ENCODE measurements at places on chromosomes 16 and 17. TPM values are rescaled to one million over a fixed set of nuclear protein-coding genes. Genes with fewer than 3 reads are reported as not detected.

- DNase-seq: no peak
Observed at GRCh38 chr17:62749926-62750325, 58.2 kb downstream of the MARCHF10 start.

GRCh38 chr16:3986235-3986544 lies 105.7 kb upstream of the CREBBP start:
- no peak for DNase-seq

GRCh38 chr16:51113236-51114125 lies 37.6 kb downstream of the SALL1 start:
- no peak for DNase-seq

DNA sequence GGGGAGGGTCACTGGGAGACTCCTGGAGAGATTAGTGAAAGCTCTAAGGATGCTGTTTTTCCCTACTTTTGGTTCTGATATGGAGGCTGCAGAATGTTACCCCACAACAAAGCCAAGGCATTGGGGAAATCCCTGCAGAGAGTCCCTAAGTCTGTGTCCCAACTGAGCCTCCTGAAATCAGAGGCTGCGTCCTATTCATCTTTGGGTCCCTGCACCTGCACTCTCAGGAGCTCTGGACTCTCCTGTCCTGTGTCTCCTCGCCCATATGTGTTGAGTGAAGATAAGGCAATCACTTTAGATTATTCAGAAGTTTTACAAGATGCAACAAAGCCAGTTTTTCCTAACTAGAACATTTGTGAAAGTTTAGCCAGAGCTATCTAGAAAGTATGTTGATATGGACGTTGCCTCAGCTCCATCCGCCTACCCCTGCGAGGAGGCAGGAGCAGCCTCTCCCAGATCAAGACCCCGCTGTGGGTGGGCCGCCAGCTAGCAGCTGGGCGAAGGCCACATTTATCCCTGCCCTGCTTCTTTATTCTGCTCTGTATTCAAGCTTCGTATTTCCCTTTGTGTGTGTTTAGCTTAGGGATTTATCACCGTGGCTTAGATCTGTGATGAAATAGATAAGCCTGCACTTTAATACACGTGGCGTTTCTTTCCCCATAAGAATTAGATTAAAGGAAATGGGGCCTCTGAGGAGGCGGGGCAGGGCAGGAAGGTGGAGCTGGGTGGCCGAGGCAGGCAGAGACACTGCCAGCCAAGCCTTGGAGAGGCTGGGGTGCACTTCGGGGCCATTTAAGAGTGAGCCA lies 37.4 kb downstream of the SHISA6 start:
- no peak for DNase-seq

- DNase-seq: no peak
Observed at GRCh38 chr17:47894498-47895346, 1.3 kb upstream of the SP2 start.

DNA sequence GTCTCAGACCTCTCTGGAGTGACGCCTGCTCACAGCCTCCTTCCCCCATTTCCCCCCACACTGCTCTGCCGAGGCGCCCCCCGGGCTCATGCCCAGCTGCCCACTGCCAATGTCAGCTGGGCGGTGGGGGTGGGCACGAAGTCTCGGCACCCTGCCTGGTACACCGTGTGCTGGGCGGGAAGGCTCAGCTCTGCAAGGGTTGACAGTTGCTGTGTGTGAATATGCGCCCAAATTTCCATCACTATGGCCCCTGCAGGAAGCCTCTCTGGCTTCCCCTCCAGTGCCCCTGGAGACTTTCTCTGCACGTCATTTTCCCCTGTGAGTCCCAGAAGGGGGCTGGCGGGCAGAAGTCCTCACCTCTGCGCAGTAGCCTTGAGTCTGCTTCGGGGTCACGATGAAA lies 11.6 kb upstream of the CAMKK1 start:
- no peak for DNase-seq

- no peak for DNase-seq
Observed at GRCh38 chr17:77722366-77722765, 236.1 kb upstream of the TNRC6C start.

DNA sequence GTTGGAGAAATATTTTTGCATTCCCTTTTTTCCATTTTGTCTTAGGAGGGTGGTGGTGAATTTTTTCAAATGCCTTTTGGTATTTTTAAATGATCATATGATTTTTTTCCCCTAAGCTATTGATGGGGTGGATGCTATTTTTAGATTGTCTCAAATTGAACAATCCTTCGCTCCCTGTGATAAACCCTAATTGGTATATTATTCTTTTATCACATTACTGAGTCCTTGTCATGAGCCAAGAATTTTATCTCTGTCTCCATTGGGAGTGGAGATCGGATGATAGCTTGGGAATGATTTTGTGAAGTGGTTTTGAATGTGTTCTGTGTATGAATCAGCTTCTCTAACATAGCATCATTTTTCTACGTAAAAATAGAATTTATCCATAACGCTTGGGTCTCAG lies 15.4 kb downstream of the NECAB2 start:
- DNase-seq: no peak

DNA sequence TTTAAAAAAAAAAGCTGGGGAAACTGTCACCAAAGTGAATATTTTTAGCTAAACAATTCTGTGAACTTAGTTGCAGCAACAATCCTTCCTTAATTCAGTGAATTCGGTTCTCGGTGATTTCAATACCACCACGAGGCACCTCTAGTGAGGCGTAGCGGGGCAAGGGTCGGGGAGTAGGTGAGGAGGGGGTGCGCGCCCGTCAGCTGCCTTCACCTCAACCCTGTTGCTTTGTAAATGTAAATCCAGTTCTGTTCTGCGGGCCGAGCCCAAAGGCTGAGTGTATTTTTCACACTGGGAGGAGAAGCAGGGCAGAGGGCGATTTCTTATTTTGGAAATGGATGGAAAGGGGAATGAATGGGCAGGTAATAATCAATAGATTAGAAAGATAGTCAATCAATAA lies 17.4 kb downstream of the SALL1 start:
- DNase-seq: no peak

GRCh38 chr16:23865853-23866252 lies 30.1 kb downstream of the PRKCB start:
- no peak for DNase-seq

- DNase-seq: no peak
Observed at GRCh38 chr17:50889528-50890118, 23.5 kb upstream of the TOB1 start.

DNA sequence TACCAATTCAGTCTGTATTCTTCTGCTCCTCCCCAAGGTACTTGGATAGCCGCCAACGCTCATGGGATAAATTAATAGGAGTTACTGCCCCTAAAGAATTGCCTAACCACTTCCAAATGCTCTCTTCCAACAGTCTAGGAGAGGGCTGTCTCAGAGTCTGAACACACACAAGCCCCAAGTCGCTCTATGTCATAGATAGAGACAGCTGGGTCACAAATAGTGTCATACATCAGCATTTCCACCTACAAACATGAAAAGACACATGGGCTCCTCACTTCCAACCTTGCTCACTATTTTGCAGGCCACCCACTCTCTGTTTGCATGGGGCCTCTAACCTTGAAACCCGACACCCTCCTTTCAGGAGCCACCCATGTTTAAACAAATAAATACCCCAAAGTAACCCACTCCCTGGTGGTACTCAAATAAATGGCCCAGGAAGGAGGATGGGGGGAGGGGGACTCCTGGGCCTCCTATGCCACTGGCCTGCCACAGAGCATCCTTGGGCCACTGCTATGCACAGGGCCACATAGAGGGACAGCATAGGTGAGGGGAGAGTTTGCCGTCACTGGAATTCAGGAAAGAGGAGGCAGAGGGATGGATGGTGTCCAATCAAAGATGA lies 265.9 kb downstream of the SOX9 start:
- DNase-seq: peak; percentile 79

GRCh38 chr17:66667090-66667489 lies 167.8 kb upstream of the CACNG5 start:
- no peak for DNase-seq

DNA sequence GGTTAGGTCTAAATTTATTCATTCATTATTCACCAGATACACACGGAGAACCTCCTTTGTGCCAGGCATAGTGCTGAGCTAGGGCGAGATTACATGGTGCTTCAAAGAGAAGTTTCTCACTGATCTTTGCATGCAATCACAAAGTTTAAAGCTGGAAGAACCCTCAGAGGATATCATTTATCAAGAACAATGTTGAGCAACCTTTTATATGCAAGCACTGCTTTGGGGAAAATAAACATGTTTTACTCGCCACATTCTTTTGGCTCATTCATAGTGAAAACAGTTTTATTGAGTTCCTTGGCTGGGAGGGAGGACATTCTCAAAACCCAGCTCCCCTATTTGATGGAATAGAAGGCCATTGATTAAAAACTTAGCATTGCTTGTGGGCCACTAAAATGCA lies 49.8 kb upstream of the XYLT1 start:
- DNase-seq: no peak

DNA sequence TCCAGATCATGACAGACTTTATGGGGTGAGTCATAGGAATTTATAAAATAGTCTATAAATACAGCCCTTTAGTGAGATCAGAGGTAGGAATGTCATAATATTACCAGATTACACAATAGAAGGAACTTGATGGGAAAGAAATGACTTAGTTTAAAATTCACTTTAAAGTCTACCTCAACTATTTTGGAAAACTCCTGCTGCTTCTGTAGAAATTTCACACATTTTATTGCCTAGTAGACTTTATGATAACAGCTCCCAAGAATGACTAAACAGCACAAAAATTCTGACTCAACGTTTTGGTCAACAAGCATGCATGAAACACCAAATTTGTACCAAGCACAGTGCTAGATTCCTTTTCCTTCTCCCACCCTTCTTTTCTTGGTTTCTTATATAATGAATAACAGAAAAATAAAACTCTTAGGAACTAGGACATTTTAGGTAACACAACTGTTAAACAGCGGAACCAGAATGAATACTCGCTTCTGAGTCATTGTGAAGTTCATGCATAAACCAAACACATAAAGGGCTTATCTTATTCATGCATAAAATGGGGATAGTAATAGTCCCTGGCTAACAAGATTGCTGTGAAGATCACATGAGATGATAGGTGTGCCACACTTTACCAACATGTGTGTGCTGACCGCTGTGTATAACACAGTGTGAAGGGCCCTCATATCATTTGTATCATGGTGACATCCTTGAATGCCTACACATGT lies 243.9 kb downstream of the CDH8 start:
- peak; percentile 33 for DNase-seq

GRCh38 chr17:21676281-21677111 lies 15.8 kb upstream of the KCNJ18 start:
- DNase-seq: no peak

GRCh38 chr16:12092544-12092921 lies 116.0 kb downstream of the SNX29 start:
- peak; percentile 76 for DNase-seq

DNA sequence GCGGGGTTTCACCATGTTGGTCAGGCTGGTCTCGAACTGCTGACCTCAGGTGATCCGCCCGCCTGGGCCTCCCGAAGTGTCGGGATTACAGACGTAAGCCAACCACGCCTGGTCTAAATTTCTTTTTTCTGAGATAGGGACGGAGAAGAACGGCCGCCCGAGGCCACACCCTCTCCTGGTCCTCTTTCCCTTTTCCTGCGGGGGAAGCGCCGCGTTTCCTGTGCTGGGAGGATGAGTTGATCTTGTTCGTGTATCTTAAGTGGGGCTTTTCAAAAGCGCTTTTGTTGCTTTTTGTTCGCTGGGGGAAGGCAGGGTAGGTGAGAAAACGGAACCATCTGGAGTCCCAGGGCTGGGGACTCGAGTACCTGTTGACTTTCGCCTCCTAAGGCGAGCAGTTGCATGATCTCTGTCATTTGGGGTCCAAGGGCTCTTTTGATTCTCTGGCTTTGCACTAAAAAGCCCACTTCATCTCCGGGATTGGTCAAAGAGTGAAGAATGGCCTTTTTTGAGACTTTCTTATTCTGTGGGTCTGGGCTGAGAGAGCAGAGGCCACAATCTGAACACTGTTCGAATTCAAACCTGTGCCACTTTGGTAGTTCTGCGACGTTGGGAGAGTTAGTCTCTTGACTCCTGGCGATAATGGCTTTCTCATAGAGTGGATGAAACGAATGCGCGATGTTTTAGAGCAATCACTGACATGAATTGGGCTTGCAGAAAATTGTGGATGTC lies 1.3 kb downstream of the FUS start:
- DNase-seq: peak; percentile 51

CA7 gene
- not detected for total RNA-seq

MLYCD gene
- 2.5 TPM for total RNA-seq

CD300LG gene
- total RNA-seq: not detected

FA2H gene
- total RNA-seq: not detected

TP53TG3C gene
- total RNA-seq: not detected

AATK gene
- 0.59 TPM for total RNA-seq

NOD2 gene
- 4.2 TPM for total RNA-seq

TBC1D28 gene
- total RNA-seq: not detected

CCDC78 gene
- total RNA-seq: 6.0 TPM

KRT33B gene
- not detected for total RNA-seq

ATP5PD gene
- total RNA-seq: 362 TPM

G6PC1 gene
- not detected for total RNA-seq

IRX3 gene
- total RNA-seq: 17.6 TPM

SBK1 gene
- 0.14 TPM for total RNA-seq

ATP1B2 gene
- not detected for total RNA-seq

ARHGDIG gene
- not detected for total RNA-seq

NECAB2 gene
- 3.6 TPM for total RNA-seq

TMEM114 gene
- total RNA-seq: not detected
